ENCODE measurements at places on chromosomes 12 and 14. TPM values are rescaled to one million over a fixed set of nuclear protein-coding genes. Genes with fewer than 3 reads are reported as not detected.

The SIX6 gene
- total RNA-seq: not detected

The KRT8 gene
- total RNA-seq: 40.1 TPM

DNA sequence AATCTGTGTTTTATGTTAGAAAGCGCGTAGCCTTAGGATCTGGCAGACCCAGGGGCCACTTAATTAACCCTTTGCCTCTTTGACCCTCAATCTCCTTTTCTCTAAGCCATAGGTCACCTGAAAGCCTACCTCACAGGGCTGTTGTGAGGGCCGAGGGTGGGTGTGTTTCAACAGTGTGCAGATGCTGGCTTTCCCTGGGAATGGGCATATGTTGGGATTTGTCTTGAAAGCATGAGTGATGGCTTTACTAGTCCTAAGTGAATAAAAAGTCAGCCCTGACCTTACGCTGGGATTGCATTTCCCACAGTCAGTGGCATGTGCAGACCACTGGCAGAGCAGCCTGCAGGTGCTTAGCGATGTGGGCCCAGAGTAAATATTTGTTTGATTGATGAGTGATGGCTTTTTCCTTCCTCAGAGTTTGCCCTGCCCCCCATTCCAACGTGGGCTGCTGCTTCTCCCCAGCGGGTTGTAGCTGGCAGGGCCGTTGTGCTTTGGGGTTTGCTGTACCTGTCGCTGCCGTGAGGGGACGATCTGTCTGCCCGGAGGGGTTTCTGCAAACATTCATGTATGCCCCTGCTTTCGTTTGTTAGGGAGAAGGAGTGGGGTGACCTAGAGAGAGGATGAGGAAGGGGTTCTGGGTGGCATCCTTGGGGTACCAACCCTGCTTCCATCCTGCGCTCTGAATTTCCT, 31.5 kb downstream of the MEG3 start:
- no peak for ATAC-seq

The IFT43 gene
- 21.6 TPM for total RNA-seq

DNA sequence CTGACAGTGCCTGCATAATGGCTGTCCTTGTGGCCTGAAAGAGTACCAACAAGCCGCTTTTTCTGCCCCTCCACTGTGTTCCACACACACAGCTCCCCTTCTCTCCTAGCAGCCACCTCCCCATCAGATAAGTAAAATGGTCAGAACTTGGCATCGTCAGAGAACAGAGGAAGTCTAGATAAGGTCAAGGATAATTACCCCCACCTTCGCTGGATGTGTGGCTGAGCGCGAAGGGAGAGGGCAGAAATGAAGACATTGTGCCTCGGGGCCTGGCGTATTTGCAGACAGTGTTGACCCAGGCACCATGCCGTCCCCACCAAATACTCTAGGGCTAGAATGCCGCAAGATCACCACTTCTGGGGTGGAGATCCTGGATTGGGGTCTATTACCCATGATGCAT, 30.6 kb downstream of the FBXO21 start:
- no peak for ATAC-seq

DNA sequence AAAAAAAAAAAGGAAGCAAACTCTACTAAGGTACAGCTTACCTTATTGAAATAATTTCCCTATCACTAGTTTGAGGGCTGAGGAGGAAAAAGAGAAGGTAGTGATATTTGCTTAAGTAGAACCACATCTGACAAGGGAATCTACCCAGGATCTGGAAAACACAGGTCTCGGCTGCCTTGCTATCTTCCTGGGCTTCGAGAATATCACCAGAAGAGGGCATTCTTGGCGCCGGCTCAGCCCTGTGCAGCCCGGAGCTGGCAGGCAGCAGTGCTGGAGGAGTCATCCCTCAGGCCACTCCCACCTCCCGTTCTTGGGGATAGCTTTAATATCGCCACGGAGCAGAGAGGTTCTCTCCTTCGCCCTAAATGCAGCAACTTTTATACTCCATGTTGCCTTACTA, 1181.2 kb downstream of the VRK1 start:
- peak; percentile 91 for ATAC-seq

All from esophagus mucosa (tissue), 1 donor.